Stimulated activated CD8-positive, alpha-beta memory T cell treated with anti-CD3 and anti-CD28 coated beads, Interleukin-12 subunit alpha, Interleukin-12 subunit beta, amount 100 ng/mL, for 4 hours (primary cell): ENCODE measurements at places on chromosomes 5 and 9.

- no peak for DNase-seq
Measured at GRCh38 chr5:14595189-14595588, 13.6 kb downstream of the OTULINL start.

GRCh38 chr5:172685091-172685490 is 44.0 kb downstream of the NEURL1B start:
- no peak for DNase-seq

DNA sequence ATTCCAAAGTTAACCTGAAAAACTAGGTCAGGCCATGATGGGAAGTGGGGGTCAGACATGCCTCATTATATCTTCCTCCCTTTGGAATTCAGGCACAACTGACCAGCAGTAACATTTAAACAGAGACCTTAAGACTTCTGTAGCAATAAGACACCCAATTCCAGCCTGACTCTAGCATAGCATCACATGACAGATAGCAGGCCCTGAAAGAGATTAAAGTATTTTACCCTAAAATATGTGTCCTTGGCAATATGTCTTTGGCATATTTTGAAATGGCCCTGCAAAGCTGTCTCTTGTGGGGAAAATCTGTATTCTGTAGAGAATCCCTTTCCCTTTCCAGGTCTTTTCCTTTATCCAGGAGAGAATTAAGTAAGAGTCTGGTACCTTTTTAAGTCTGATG is 34.3 kb downstream of the S1PR3 start:
- no peak for DNase-seq

GRCh38 chr9:70601000-70601951 is 186.8 kb upstream of the KLF9 start:
- DNase-seq: no peak

- DNase-seq: peak; percentile 76
Measured at GRCh38 chr9:113578882-113579282, 115.4 kb downstream of the RGS3 start.

DNA sequence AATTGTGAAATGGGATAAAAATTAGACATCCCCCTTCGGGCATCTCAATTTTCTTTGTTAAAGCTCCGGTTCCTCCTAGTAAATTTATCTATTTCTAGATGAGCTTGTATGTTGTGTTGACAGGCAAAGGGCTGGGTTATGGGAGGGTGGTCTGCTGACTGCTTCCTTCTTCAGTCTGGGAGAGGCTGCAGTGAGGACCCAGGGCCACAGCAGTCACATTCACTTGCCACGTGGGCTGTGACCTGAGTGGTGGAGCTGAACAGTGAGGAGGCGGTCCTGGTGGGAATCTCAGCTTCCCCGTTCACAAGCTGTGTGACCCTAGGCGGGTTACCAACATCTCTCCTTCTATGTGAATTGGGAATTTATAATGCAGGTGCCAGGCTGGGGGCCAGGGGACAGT is 57.5 kb upstream of the RXRA start:
- no peak for DNase-seq

DNA sequence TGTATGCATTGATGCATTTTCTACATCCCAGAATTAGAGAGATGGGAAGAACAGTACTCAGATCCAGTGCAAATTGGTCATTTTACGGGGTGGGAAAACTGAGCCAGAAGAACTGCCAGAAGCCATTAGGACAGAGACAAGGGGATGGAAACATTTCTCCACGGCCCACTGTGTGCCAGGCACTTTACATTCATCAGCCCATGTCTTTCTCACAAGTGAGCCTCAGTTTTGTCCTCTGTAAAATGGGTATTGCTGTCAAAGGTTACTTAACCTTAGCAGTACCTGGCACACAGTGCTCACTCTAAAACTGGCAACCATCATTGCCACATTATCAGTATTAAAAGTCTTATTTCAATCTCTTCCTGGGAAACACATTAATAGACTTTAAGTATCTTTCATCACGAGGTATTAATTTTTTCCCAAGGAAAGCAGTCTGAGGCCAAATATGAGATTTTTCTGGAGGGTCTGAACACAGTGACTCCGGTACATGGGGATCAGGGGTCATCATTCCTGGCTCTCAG is 5.2 kb downstream of the DUSP1 start:
- DNase-seq: no peak

DNA sequence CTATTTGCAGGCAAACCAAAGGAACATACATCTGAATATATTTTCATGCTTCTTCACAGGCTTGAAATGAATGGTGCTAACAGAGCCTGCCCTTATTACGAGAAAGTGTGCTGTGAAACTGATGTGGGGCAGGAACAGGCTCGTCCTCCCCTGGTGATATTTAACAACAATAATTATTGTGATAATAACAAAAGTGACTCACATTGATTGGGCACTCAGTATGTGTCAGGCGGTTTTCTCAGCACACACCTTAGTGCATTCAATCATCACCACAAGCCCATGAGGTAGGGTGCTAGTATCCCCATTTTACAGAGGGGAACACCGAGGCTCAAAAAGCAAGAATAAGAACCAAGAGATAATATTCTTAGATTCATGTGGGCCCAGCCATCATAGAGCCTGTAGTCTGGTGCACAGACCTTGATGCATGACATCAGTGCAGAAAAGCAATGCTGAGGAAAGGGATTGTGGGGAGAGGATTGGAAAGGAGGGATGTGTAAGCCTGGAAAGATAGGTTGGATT is 18.1 kb upstream of the BOD1 start:
- DNase-seq: no peak

- DNase-seq: no peak
Measured at GRCh38 chr5:96228408-96228807, 204.6 kb downstream of the PCSK1 start.

- no peak for DNase-seq
Measured at GRCh38 chr5:28403846-28404245, 1365.5 kb upstream of the CDH9 start.

GRCh38 chr5:142892021-142892420 is 121.8 kb downstream of the ARHGAP26 start:
- no peak for DNase-seq

DNA sequence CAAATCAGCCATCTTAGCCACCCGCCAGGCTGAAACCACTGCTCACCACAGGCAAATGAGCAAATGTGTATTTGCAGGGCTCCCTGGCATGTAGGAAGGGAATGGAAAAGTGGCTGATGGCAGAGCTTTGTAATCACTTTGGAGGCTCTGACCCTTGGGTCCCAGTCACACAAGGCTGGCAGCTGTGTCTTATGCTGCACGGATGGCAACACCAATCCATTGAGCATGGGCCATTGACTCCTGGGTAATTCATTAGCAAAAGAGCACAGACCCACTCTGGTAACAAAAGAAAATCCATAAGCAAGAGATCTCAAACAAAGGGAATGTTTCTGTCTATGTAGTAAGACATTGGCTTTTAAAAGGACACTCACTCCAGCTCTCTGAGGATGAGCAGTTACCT is 57.6 kb downstream of the SPOCK1 start:
- DNase-seq: no peak

DNA sequence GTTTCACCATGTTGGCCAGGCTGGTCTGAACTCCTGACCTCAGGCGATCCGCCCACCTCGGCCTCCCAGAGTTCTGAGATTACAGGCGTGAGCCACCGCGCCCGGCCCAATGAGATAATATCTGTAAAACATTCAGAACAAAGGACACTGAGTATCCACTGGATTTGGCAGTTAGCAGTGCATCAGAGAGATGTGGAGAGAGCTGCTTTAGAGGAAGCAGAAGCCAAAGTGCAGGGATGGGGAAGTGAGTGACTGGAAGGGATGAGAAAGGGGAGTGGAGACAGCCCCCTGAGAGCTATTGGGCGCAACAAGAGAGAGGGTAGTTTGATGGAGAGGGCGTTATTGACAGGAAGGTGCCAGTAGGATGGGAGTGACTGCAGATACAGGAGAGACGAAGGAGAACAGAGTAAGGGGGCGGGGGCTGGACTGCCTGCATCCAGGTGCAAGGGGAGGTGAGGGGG is 157.5 kb upstream of the SHB start:
- no peak for DNase-seq

DNA sequence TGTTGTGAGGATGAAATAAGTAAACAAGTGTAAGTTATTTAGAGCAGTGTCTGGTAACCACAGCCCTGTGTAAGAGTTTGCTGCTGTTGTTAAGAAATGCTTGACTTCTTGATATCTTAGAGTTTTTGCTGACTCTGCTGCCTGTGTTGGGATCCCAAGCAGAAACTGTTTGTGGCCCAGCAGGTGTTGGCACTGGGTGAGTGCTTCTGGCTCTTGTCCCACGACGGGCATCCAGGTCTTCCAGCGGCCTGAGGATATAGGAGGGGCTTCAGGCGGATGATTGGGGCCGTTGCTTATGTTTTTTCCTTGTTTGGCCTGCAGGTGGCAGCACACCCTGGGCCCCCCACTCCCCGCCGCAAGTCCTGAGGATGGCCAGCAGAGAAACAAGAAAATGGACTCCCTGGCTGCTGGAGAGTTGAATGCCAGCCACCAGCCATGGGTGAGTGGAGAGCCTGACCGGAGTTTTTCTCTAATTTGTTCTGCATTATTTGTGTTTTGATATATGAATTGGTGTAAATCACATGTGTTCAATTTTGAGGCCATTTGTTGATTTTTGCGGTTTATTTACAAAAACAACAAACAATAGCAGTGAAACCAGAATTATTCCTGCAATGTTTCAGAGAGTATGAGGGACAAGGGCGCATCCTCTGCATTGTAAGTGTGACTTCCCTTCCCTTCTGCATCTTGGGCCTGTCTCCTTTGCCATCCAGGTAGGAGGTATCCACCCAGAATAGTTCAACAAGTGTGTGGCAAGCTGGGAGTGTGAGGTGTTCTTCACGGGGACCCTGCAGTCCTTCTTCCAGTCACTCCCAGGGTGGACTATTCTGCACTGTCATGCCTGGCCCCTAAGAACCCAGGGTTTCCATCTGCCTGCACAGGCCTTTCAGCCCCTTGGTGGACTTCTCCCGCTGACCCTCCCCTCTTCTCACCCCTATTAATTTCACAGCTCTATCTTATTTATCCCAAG is 50.3 kb downstream of the SLC22A5 start:
- no peak for DNase-seq

DNA sequence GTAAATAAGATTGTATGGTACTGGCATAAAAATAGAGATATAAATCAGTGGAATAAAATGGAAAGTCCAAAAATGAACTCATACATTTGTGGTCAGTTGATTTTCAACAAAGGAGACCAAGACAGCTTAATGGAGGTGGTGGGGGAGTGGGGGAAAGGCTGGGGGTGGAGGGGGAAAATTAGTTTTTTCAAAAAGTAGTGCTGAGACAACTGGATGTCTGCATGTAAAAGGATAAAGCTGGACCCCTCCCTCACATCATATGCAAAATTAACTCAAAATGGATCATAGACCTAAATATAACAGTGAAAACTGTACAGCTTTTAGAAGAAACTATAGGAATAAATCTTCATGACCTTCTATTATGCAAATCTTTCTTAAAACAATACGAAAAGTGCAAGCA is 107.0 kb downstream of the HMHB1 start:
- no peak for DNase-seq

GRCh38 chr9:1580215-1580614 is 434.9 kb upstream of the SMARCA2 start:
- no peak for DNase-seq

DNA sequence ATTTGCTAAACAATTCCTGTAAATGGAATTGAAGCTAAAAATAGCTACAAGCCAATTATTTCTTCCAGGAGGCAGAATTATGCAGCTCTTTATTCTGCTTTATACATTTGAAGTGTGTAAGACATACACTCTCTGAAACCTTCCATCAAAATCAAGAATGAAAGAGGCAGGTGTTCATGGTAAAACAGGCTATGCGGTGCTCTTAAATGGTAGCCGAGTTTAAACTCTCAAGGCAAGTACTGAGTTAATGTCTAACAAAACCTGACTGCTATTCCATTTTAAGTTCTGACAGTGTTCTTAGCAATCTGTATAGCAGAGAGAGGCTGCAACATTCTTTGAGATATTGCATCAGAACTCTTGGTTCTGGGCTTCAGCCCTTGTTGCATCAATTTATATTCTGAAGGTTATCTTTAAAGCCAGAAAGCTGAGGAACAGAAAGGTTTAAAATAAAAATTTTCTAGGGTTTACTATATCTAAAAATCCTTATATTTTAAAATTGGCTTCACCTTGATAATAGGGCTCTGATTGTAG is 248.3 kb upstream of the CCNG1 start:
- no peak for DNase-seq

DNA sequence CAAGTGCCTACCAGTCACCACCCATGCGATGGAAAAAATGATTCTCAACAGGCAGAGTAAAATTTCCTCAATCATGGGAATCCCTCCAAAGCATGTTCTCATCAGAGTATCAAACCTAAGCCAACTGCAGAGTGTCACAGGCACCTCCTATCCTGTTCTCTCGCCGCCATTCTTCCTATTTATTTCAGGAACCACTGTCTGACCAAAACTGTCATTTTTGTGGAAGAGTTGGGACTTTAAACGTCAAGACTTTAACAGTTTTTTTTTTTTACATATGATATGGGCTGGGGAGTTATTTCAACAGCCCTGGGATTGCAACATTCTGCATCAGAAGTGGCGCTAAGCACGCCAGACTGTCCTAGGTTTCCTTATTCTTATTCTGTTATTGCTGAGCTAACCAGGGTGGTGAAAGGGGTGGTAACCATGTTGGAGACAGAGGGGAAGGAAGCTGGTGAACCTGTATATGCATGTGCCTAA is 29.5 kb downstream of the PFDN1 start:
- DNase-seq: no peak

DNA sequence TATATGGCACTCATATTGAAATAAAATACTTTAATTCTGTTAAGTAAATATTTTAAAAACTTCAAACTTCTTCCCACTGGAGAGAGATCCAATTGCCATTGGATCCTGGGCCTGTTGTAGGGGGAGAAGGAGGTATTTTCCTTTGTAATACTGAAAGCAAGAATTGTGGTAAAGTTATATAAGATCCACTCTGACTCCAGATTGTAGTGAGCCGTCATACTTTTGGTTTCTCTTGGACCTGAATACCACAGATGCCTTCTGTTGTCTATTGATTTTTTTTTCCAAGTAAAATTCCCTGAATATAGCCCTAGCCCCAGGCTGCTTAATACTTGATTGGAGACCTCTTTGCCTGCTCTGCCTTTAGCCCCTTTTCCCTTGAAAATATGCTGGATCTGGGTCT is 86.9 kb downstream of the ATG10 start:
- no peak for DNase-seq

DNA sequence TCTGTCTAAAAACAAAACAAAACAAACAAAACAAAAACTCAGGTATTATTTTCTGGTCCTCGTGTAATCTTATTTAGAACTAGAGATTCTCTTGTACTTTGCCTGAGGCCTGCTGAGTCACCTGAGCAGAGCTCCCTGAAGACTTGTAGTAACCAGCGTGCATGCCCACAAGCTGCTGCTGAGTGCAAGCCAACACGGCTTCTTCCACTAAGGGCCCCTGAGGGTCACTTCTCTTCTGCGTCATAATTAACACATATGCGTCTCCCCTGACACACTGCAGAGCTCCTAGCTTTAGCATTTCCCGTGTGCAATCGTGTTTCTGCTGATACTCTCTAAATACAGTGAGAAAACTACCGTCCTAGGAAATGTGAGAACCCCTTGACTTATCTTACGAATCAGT is 10.9 kb upstream of the NDFIP1 start:
- DNase-seq: no peak

DNA sequence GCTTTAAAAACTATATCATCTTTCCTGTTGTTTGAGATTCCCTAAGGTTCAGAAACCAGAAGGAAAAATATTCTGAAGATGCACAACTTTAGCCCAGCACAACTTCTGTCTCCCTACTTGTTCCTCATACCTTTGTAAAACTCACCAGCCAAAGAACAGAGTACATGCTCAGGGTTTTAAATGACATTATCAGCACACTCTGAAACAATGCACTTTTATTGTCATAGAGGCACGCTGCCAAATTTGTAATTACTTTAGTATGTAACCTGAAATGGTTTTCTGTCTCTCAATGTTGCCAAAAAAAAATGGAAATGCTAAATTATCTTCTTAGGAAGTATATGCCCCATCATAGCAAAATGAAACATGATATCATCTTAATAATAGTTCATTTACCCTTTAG is 383.6 kb upstream of the CDH6 start:
- DNase-seq: no peak
